NCI-H1436 treated with DMSO at 0.1 percent for 48 hours (cell line): ENCODE measurements at places on chromosomes 2 and 18.

- DNase-seq: no peak
Measured at GRCh38 chr2:17190527-17190926, 327.7 kb downstream of the RAD51AP2 start.

DNA sequence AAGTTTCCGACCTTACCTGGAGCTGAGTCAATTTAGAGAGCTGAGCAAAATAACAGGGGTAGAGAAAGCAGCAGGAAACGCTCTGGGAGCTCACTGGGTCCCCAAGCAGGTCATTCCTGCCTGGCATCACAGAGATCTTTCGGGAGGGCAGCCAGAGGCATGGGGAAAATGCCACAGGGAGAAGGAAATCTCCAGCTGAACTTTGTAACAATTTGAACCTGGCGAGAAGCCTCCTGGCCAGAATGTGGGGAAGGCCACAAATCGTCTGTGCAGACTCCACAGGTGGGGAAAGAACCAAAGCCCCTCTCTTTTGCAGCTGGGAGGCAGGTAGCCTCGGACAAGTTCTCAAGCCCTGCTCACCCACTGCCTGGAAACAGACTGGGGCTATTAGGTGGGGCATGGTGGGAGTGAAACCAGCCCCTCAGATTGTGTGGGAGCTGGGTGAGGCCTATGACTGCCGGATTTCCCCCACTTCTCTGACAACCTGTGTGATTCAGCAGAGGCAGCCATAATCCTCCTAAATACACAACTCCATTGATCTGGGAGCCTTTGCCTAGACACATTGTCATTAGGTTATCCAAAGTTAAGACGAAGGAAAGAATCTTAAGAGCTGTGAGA lies 53.9 kb downstream of the INO80D start:
- no peak for DNase-seq

DNA sequence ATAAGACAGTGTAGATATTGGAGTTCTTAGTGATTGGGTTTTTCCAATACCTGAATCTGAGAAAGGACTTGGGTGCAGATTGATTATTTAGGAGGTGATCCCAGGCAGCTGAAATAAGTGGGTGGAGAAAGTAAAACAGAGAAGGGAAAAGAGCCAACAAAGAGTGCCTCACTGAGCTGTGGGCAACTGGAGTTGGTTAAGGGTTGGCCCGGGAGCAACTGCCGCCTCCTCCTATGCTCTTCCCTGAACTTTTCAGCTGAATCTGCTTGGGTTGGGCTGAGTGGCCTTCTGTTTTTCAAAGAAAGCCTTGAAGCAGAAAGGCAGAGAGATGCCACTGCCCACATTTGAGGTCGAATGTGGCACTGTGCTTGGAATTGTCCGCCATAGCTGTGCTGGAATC lies 20.9 kb upstream of the CCDC150 start:
- DNase-seq: no peak

GRCh38 chr2:85269959-85270358 lies 57.8 kb downstream of the TGOLN2 start:
- DNase-seq: no peak

DNA sequence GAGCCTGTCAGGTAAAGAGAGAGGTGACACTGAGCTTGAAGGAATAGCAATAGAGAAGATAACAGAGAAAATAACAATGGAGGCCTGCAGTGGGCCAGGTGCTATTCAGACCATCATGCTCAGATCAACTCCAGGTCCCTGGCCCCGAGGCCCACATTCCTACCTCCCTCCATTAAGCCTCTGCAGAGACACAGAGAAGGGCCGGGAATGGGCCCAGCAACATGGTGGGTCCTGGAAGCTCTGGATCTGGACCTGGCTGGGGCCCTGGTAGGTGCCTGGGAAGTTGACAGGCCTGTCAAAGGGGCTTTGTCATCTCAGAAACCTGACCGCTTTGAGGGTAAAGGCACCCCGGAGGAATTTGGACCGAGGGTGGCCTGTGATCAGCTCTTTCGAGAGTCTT lies 159.7 kb upstream of the GLI2 start:
- no peak for DNase-seq

DNA sequence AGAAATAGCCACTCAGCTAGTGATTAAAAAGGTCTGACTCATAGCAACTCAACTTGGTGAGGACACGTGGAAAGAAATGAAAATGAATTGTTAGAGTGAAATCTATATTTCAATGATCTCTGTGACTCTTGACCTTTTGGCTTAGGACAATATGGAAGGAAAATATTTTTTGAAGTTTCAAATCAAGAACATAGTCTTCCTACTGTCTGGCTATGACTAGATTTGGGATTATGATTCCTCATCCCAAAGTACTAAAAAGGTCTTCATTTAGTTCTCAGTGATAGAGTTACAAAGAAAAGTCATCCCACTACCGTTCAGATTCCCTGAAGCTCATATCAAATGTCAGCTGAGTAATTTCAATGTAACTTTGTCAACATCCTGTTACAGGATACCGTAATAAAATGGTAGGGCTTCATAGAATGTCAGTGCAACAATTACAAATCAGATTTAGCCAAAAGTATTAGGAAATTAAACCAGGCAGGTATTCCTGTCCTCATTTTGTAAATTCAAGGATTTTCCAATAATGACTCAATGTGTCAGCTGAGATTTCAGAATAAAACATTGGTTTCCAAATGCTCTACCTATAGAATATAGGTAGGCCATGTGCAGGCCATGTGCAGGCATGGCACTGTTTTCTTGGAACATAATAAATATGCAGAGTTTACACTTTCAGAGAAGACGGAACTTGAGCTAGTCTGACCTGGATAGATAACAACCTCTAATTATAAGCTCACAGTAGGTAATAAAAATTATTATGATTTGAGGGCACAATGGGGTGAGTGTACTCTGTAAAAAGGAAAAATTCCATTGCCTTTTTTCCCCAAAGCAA lies 36.0 kb downstream of the ANKRD29 start:
- no peak for DNase-seq

GRCh38 chr2:196565106-196565765 lies 74.3 kb upstream of the CCDC150 start:
- DNase-seq: no peak

DNA sequence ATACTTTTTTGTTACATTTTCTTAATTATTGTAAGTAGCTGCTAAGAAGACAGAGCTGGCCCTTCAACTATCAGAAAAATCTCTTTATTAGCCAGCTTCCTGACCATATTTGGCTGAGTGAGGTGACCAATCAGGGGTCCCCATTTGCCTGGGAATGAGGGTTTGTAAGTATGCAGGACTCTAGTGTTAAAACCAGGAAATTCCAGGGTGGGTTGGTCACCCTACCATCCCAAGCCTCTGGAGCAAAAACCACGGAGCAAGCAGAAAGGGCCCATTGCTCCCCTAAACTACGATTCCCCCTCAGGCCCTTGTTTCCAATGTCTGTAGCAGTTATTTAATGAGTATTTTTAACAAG lies 165.6 kb upstream of the NCKAP5 start:
- DNase-seq: no peak

- DNase-seq: no peak
Measured at GRCh38 chr2:188983427-188984064, 9.4 kb downstream of the COL3A1 start.
